Thyroid gland (tissue), 4 donors: ENCODE measurements at places on chromosomes 16 and 17.
A peak's percentile ranks its signal among the peaks of the same experiment; 100 is the strongest.

DNA sequence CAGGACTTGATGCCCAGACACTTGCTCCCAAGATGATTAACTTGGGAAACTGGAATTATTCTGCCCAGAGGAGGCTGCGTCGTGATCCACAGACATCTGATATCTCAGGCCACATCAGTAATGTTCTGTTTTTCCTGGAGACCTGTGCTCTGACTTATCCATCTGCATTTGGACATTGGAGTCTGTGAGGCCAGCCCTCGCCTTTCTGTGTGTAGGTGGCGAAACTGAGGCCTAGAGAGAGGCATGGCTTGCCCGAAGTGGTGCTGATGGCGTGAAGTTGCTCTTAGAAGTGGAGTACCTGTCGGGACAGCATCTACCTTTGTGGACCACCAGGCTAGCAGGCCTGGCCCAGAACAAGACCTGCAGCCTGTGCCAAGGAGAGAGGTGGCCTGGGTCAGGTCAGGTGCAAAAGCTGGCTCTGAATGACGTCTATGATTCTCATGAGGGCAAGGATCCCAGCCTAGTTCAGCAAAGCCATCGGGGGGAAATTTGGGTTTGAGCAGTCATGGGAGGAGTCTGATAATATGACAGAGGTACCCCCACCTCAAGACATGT, 186.8 kb upstream of the ZNF469 start:
- no peak for DNase-seq

GRCh38 chr17:15454346-15454745, 13.1 kb downstream of the CDRT4 start:
- no peak for DNase-seq

- DNase-seq = no peak
Observed at GRCh38 chr17:70786081-70786480, 616.7 kb downstream of the KCNJ2 start.

- peak; percentile 22 for DNase-seq
Observed at GRCh38 chr17:39235555-39236449, 10.1 kb upstream of the STAC2 start.

DNA sequence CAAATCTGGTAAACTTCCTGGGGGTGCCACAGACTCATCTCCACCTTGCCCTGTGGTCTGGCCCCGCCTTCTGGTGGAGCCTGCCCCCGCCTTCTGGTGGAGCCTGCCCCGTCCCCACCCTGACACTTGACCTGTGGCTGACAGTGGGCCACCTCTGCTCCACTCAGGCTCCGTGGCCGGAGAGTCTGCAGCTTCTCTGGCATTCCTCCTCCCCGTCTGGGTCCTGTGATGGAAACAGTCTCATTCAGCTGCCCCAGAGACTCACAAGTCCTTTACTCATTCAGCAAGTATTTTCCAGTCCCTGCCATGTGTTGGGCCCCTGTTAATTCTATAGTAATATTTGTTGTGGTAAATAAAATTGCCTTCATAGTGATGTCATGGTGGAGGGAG, 21.0 kb upstream of the G6PC1 start:
- no peak for DNase-seq

DNA sequence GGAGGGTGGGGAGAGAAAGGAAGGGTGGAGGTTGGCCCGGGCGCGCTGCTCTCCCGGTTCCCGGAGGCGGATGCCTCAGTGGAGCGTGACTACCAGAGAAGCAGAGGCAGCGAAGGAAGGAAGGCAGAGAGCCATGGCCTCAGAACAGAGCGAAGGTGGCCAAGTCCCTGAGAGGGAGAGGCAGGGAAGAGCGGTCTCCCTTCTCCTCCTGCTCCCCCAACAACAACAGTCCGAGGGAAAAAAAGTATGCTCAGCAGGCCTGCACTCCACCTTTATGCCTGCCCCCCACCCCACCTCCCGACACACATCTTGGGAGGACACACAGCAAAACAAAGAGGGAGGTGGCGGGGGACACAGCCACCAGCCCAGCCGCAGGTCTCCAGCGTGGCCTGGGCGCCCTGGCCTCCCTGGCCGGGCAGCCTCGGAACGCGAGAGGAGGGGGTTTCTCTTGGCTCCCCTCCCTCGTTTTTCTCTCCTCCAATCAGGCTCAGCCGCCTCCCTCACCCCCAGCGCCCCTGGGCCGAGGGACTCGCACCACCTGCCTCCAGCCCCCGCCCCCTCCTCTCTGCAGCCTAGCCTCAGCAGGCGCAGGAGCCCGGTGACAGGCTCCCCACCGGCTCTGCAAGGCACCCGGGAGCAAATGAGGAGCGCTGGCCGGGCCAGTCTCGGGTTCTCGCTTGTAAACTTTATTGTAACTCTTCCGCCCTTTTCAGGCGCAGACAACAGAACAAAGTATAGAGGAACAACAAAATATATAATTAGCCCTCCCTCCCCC, 1.1 kb upstream of the HOXB7 start:
- no peak for DNase-seq

DNA sequence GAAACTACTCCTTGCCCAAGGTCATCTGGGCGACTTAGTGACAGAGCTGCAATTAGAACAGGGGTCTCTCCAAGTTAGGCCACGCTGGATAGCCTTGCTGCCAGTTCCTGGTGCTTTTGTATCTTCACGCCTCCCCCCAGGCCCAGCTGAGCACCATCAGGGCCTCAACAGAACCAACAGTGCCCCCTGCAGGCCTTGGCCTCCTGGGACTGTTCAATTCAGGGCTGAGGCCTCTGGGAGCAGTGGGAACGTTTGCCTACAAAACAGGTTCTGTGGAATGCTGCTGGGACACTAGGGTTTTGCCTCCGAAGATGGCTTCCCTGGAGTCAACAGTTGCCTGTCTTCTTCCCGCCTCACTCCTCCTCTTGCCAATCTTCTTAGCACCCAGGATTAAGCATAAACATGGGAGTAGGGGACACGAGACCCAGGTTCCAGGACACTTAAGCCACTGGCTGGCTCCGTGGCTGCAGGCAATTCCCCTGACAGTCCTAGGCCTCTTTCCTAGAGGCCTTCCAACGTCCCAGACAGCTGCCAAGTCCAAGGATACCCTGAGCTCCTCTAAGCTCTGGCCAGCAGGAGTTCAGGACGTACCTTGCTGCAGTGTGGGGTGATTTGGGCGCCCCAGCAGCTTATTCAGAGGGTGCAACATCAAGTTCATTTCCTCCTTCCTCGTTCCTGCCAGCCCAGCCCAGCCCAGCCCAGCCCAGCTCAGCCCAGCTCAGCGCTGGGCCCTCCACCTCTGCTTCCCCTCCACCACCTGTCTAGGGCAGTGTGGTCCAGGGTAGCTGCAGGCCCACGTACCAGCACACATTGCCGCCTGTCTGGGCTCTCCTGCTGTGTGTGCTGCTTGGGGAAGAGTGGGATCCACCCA, 246.6 kb upstream of the RPL38 start:
- peak; percentile 25 for DNase-seq

DNA sequence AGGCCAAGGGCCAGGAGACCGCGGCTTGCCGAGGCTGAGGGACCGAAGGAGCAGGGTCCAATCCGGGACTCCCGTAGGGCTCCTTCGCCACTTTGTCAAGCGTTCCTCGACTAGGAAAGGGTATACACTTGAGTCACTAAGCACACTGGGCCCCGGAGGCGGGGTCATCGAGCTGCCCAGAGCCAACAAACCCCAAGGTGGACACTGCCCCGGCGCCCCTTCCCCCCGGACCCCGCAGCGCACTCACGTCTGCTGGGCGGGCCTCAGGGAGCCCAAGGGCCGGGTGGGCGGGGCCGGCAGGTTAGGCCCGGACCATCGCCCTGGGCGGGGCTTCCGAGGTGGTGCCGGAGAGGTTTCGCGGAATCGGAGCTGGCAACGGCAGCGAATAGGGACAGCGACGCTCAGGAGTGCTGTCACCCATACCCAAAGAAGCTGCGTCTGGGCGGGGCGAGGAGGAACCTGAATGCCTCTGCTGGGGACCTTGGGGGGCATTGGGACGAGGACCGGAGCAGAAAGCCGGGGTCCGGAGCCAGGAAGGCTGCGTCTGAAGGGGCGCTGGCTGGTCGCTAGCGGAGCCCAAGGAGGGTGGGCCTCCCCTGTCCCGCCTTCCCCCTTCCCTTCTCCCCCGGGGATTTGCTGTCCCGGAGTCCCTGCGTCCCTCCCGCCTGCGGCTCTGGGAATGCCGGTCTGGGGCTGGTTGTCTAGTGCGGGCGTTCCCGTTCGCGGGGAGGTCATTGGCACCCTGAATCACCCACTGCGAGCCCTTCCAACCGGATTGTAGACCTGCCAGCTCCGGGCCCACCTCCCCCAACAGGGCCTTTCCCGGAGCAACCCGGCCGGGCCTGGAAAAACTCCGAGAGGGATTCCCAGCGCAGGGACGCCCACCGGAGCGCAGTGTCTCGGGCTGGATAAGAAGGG, 118.2 kb upstream of the SMURF2 start:
- DNase-seq = peak; percentile 84

- DNase-seq = no peak
Observed at GRCh38 chr16:86224126-86224525, 286.2 kb upstream of the FOXF1 start.

- no peak for DNase-seq
Observed at GRCh38 chr17:67845374-67845773, 20.1 kb downstream of the BPTF start.

GRCh38 chr17:28811651-28812090, 30.9 kb downstream of the FAM222B start:
- no peak for DNase-seq

DNA sequence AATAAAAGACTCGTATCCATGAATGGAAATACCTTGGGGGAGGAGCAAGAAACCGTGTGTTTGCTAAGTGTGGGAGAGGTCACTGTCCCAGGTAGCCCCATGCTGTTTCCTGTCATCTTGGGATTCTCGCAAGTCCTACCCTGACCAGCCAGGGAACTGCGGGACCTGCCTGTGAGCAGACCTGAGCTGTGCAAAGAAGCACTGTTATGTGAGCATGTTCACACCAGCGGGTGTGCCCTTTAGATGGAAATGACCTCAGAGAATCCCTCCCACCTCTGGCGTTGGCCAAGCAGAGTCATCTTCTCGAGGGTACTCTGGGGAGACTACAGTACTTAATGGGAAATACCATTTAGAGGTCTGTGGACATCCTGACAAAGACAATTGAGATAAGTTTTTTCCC, 127.0 kb upstream of the MON1B start:
- no peak for DNase-seq

DNA sequence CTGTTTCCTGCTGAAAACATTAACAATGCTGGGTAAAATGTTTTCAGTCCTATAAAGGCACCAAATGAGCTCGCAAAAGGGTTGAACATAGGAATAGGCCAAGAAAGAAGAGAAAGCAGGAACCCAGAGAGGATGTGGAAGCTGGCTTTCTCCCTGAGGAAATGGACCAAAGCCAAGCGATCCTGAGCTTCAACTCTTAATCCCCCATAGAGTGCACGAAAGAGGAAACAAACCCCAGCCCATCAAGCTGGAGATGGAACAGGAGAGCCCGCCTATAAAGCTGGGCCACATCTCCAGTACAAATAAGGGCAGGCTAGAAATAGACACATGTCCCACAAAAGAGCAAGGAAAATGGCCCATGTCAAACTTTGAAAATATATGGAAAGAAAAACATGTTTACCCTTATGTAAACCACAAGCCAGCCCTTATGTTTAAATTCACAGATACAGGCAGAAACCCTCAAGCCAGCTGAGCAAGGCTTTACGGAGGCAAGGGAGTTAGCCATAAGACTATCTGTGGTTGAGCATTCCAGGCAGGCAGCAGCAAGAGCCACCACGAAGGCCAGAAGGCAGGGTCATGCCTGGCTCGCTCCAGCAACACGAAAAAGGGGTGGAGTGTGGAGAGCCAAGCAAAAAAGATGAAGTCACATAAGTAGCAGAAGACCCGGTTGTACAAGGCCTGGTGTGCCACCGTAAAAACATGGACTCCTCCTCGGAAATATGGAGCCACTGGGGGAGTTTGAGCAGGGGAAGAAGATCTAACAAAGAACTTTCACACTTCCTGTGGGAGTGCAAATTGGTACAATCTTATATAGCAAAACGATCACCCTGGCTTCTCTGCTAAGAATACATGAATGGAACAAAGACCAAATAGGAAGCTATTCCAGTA, 27.8 kb downstream of the COPRS start:
- DNase-seq = peak; percentile 29

- no peak for DNase-seq
Observed at GRCh38 chr16:84242839-84243238, 3.0 kb upstream of the KCNG4 start.

- DNase-seq = no peak
Observed at GRCh38 chr17:45308840-45309239, 8.0 kb downstream of the MAP3K14 start.

GRCh38 chr16:12503191-12503590, 300.5 kb downstream of the CPPED1 start:
- no peak for DNase-seq
